Head of caudate nucleus (tissue), 42 donors: ENCODE measurements at places on chromosomes 5 and 9.

GRCh38 chr9:108277216-108277615 lies 578.6 kb downstream of the ACTL7B start:
- no peak for DNase-seq

DNA sequence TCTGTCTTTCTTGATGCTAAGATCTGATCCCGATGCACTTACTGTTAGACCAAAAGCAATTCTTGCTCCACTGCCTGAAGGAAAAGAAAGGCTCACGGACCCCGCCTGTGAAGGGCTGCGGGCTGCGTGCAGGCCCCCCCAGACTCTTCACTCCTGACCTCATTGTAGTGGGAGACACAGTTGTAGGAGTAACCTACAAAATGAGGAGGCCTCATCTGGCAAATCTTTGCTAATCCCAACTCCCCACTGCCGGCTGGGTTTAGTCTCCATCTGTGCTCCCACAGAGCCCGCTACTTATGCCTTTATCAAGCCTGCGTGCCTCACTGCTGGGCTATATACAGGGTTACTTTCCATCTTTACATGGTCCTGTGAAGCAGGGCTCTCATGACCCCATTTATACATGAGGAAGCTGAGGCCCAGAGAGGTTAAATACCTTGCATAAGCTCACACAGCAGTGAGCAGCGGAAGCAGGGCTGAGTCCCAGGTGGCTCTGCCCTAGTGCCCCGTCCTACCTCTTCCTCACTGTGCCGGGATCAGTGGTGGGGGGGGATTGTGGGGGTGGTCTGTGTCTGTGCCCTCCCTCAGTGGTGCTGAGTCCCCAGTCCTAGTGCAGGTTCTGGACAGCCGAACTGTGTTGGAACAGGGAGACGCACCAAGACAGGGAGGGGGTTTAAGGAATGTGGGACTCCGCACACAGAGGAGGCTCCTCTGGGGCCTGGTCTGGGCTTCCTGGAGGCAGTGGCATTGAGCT lies 43.9 kb upstream of the RNF130 start:
- DNase-seq, result no peak

DNA sequence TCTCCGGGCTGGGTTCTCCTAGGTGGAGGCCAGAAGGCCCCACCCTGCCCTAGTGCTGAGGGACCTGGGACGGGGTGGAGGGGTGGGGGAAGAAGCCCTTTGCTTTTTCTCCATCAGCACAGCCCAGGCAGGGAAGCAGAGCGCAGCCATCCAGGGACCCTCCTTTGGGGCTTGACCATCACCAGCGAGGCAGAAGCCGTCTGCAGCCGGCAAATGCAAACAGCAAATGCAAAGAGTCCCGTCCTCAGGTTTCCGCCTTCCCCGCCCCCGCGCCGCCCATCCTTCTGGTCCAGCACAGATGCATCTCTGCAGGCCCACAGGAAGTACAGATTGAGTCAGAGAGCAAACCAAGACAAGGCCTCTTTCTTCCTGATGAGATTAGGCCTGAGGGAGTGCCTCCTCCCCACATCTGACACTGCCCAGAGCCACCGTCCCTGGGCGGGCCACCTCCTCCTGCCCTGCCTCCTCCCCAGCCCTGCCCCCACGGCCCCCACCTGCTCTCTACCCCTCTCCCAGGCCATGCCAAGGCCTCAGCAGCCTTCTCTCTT lies 23.4 kb downstream of the CORO2A start:
- no peak for DNase-seq

- DNase-seq, result no peak
Observed at GRCh38 chr5:80370390-80370789, 37.5 kb upstream of the ZFYVE16 start.

- no peak for DNase-seq
Observed at GRCh38 chr5:150377964-150378694, 20.6 kb downstream of the TCOF1 start.

- DNase-seq, result peak; percentile 40
Observed at GRCh38 chr5:177478711-177479646, 5.5 kb upstream of the DBN1 start.

GRCh38 chr5:7794311-7794710 lies 56.6 kb downstream of the CFAP90 start:
- DNase-seq, result no peak

GRCh38 chr5:61933787-61934626 lies 372.0 kb upstream of the KIF2A start:
- DNase-seq, result peak; percentile 58

GRCh38 chr9:30722065-30722464 lies 1662.4 kb upstream of the ACO1 start:
- no peak for DNase-seq

GRCh38 chr5:53783624-53784228 lies 223.3 kb downstream of the NDUFS4 start:
- DNase-seq, result no peak

DNA sequence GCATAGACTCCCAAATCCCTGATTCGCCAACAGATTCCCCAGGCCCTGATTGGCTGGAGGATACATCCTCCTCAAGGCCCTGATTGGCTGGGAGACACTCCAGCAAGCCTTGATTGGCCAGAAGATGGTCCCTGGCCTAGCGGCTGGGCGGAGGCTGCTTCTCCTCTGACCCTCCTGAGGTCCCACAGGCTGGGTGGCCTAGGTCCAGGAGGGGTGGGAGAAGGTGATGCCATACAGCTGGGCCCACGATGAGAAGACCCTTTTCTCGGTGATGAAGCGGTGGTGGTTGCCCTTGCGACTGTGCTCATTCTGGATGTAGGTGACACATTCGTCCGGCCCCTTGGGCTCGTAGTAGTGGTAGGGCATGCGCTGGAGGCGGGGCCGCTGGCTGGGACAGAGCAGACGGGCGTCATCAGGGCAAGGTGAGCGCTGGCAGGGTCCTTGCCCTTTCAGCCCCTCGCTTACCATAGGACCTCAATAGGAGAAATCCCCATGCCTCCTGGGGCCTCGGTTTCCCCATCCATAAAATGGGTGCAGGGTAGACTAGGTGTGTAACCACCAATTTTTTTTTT lies 9.0 kb upstream of the AK1 start:
- no peak for DNase-seq

GRCh38 chr5:85278193-85278592 lies 893.5 kb upstream of the EDIL3 start:
- no peak for DNase-seq

DNA sequence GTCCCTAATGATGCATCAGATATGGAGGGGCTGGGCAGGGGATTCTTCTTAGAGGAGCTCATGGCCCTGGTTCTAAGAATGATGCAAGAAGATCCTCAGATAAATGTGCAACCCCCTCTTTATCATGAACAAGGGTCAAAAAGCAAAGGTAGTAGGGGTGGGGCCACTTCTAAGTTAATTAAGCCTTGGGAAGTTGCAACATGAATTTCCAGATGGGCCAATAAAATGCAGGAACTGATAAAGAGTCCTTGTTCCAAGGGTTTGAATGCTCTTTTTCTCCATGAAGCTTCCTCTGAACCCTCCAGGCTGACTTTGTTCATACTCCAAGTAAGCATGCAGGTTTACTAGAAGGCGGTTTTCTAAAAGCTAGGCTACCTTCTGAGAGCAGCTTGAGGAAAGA lies 25.6 kb downstream of the PCA3 start:
- DNase-seq, result no peak

DNA sequence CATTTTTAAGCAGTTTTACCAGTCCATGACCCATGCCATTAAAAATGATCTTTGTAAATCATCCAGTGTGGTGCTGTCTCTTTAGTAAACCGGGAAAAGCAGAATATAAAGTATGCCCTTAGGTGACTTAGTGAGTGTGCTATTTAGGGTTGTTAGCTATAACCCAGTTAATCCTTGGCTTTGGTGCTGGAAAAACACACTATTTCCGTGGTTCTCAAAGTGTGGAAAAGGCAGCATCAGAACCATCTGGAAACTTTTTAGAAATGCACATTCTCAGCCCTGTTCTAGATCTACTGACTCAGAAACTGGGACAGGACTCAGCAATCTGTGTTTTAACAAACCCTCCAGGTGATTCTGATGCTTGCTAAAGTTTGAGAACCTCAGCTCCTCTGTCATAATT lies 123.6 kb upstream of the ZNF608 start:
- no peak for DNase-seq

DNA sequence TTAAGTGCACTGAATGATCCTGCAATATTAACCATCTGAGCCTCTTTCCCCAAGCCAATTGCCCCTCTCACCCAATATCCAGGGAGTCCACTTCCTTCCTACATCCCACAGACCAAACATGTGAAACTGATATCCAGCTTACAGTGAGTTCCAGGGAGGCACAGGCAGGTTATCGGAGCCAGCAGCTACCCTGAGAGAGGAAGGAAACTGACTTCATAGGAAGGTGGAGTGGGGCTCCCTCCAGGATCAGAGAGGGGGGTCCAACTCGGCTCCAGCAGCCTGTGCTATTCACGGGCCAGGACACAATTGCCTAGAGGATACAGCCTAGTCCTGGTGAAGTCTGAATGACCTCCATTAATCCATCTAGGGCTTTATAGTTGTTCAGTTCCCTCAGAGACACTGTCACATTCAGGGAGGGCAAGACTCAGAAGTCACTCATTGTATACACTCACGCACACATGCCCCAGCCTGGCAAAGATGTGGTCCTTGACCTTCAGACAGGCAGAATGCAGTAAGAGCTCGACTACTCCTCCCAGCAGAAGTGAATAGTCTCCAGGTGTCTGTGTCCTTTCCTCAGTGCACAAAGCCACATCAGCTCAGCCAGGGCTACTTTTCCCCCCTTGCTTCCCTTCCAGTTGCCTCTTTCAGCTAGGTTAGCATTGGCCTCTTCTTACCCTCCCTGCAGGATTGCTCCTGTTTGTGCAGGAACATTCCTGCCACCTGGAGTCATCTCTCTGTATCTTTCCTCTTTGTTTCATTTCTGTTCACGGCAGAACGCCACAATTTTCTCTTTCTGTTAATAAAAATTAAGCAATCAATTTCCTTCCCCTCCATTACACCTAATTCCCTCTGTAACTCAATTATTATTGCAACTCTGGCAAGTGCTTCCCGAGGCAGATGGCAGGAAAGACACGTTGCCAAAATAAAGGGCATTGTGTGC lies 501.7 kb downstream of the ARHGEF28 start:
- DNase-seq, result no peak

GRCh38 chr5:134430001-134430569 lies 18.4 kb upstream of the CDKN2AIPNL start:
- DNase-seq, result no peak
